Brain microvascular endothelial cell (primary cell): ENCODE measurements at places on chromosomes 4 and X.

- no peak for DNase-seq
These were observed 69.2 kb downstream of the PHKA1 start for GRCh38 chrX:72644946-72645345.

- DNase-seq: no peak
These were observed 250.7 kb downstream of the CBR4 start for GRCh38 chr4:168759321-168759720.

DNA sequence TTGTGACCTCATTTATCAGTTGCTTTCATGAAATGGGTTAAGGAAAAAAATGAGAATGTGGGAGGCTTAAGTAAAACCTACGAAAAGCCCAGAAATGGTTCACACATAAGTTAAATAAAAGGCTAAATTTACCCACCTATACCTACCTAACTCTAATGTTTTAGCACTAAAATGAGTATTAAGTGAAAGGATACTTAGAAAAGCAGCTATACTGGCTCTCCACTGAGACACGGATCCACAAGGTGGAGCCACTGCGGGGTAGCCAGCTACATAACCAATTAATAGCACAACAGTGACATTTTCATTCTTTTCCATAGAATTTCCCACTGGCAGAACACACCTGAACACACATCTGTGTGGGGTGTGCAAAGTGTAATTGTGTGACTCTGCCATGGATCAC, 101.9 kb downstream of the MAML3 start:
- DNase-seq: peak; percentile 50

DNA sequence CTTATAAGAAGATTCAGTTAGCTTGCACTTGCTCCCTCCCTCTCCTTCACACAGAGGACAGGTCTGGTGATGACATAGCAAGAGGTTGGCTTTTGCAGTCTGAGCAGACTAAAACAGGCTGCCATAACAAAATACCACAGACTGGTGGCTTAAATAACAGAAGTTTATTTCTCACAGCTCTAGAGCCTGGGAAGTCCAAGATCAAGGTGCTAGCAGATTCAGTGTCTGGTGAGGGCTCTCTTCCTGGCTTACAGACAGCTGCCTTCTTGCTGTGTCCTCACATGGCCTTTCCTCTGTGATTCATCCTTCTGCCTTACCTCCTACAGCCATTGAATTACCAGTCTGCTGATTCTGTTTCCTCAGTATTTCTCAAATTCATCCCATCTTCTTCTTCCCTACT, 13.1 kb downstream of the RP2 start:
- DNase-seq: peak; percentile 32

DNA sequence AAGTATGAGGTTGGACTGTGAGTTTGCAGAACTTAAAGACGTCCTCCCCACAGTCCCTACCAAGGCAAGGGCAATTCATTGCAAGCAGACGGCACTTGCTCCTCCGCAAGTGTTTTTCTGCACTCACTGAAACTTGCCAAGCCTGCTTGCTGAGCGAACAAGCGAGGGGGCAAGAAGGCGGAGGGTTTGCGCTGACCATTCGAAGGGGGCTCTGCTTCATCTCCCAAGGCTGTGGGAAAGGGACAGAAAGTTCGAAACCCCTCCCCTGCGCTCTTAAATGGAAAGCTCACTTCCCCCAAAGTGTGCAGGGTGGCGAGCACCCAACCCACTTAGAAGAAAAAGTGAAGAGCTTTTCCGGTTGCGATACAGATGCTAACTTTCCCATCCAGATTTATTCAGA, 1.4 kb downstream of the MID1 start:
- DNase-seq: no peak
